ENCODE measurements at places on chromosomes 11 and 22.

- no peak for DNase-seq
These were observed 44.7 kb downstream of the GAB4 start for GRCh38 chr22:16963189-16963945.

DNA sequence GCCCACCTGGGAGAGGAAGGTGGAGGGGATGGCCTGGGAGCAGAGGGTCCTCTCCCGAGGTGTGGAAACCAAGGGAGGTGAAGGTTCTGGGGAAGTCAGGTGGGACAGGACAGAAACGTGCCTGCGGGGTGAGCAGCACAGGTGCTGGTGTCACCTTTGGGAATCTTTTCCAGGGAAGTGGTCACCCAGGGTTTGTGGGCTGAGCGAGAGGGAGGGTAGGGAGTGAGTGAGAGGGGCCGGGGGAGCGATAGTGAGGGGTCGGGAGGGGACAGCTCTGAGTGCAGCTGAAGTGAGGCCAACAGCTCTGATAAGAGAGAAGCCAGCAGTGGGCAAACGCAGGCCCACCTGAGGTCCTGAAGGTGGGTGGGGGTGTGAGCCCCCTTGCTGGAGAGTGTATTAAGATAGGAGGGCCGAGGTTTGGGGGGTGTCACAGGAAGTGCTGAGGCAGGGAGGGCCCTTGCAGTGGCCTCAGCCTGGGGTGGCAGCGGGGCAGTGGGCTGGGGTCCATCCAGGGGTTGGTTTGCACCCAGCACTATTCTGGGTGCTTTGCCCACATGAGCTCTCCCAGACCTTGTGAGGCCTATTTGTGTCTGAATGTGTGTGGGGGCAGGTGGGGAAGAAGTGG lies 1.6 kb upstream of the SHANK3 start:
- no peak for DNase-seq

DNA sequence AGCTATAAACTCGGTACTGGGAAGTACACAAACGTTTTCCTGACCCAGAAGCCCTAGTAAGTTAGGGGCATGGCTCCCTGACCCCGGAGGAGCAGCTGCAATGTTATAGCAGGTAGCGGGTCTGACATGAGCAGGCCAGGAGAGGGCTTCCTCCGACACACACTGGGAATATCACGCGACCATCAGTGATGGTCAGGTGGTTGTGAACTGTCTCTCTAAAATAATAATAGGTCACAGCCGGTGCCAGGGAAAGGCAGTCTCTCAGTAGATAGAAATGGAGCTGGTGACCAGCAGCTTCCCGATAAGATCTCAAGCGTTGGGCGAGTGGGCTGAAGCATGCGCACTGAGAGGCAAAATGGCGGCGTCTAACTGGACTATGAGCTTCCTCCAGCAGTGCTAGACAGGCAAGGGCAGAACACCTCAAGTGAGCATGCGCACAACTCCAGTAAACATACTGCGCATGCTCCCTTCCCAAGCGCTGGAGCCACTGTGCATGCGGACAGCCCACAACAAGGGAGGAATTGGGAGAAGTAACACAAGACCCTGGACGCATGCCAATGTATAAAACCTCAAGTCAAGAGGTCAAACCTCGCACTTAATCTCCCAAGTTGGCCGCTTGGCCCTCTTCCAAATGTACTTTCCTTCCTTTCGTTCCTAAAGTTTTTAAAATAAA lies 22.3 kb upstream of the TESMIN start:
- peak; percentile 46 for DNase-seq

DNA sequence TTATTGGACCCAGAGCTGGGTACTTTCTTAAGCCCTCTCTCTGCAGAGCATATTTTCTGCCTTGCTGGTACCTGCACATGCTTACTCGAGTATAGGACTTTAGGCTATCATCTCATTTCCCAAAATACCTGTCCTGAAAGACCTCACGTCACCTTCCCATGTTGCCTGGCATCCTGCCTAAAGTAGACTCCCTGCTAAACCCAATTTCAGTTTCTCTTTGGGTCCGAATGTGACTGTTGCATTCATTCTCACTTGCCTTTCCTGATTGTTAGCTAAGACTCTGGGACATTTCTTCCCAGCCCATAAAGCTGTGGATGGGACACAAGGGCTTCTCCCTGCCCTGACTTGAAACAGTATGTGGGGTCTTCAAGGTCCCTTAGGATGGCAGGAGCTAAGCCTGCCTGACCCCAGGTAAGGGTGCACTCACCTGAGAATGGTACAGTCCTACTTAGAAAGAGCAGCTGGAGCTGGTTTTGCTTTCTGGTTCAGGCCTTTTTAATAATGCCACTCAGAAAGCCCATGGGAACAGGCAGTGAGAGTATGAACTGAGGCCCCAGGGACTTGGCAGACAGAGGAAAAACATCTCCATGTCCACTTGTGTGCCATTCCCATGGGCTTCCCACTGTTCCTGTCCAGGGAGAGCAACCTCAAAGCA lies 12.9 kb downstream of the OR51E2 start:
- DNase-seq = no peak

- DNase-seq = peak; percentile 43
These were observed 13.0 kb upstream of the OR6A2 start for GRCh38 chr11:6812390-6813005.

Measured in AG08396 (cell line).